Pulmonary artery endothelial cell (primary cell): ENCODE measurements at places on chromosomes 1 and 21. TPM values are rescaled to one million over a fixed set of nuclear protein-coding genes. Genes with fewer than 3 reads are reported as not detected.

GRCh38 chr1:190320952-190321351 is 156.7 kb downstream of the BRINP3 start:
- DNase-seq: no peak

PIGV gene
- 7.3 and 8.3 TPM in 2 replicates for total RNA-seq

CACNA1S gene
- not detected in 2 replicates for total RNA-seq

DNA sequence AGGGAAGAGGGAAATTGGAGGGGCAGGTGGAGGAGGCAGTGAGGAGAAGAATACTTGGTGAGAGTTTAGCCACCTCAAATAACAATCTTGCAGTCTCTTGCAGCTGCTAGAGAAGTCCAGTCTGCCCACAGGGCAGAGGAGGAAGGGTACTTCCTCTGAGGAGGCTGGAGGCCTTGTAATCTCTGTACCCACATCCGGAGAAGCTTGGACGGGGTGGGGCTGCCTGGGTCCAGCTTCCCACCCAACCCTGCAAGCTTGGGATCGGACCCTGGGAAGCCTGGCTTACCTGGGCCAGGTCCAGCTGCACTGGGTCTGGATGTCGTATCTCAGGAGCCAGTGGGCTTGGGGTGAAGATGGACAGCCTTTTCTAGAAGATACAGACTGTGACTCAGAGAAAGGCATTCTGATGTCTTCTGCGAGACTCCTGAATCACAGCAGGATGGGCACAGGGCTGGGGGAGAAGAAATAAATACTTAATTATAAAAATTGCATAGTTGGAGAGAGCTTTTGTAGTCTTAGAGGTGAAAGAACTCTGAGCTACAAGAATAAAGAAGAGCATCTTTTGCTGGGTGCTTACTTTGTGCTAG is 111.8 kb upstream of the JUN start:
- no peak for DNase-seq

OR2G3 gene
- total RNA-seq: not detected in 2 replicates

PLA2G2D gene
- not detected in 2 replicates for total RNA-seq

DNA sequence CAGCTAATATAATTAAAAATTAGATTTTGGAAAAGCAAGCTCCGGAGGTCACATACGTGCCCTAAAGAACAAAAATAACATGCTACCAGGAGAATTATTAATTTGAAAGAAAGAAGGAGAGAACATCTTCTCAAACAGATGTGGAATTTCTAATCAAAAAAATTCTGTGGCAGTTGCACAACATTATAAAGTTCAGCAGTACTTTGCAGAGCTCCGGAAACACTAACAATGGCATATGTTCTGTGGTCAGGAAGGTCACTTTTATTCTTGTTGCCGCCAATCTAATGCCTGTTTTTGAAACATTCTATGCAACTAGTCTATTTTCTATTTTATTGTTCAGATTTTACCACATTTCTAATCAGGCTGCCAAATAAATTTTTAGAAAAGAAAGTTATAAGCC is 186.8 kb downstream of the SMYD3 start:
- DNase-seq: peak; percentile 10

CELA2A gene
- total RNA-seq: not detected in 2 replicates

CSF3R gene
- total RNA-seq: not detected in 2 replicates

DNA sequence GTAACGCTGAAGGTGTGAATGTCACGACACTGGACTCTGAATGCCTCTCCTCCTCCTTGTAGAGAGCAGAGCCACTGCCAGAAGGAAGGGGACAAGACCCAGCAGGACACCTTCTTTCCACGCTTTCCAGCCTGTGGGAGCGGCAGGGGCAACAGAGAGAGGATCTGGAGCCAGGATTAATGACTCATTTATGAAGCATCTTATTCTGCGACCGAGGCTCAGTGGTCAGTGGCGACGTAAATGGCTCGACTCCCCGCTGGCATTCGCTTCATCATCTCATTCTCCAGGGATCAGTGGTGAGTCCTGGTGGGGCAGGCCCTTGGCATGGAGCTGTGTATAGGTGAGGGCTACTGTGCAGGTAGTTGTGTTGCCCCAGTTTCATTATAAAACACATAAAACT is 4.6 kb downstream of the SLC37A1 start:
- no peak for DNase-seq

CCDC185 gene
- total RNA-seq: not detected in 2 replicates

SLC30A1 gene
- total RNA-seq: 14.3 and 22.4 TPM in 2 replicates

DNA sequence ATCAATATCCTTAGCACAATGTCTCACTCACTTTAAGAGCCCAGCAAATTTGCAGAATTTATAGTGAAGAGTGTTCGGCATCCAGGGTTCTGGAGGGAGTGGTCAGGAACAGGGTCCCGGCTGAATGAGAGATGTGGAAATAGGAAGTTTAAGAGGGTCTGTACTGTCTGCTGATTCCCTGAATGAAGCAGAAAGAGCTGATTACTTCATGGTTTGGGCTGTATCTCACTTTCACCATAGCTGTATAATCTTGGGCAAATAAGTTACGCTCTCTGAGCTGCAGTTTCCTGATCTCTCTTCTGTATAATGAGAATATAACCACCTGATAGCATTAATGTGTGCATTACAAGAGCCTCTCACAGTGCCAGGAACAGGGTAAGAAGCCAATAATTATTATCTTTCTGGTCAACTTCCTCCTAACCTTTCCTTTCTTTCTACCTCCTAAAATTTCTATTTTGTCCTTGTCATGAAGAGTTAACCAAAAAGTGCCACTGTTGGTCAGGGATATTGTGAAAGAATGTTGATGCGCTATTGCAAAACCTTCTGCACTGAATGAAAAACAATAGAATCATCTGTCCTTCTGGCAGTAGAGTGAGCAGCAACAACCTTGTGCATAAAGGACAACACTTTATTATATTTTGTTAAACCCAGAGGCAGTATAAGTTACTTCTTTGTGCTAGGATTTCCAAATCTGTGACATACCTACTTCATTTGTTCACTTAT is 14.7 kb upstream of the PTGFR start:
- no peak for DNase-seq

DNA sequence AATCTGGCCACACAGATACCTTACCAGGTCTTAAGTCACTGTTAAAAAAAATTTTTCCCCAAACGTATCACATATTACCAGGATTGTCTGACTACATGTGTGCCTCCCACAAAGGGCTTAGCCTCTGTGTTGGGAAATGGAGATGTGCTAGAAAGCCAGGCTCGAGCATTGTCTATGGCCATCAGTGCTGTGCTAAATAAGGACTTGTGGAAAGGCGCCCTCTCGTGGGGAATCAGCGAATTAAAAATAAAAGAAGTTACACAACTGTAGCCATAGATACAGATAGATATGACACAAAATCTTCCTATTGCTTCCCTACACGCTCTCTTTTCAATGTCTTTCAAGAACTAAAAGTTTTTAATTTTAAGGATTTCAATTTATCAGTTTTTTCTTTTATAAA is 47.5 kb upstream of the CRNN start:
- peak; percentile 30 for DNase-seq

DNA sequence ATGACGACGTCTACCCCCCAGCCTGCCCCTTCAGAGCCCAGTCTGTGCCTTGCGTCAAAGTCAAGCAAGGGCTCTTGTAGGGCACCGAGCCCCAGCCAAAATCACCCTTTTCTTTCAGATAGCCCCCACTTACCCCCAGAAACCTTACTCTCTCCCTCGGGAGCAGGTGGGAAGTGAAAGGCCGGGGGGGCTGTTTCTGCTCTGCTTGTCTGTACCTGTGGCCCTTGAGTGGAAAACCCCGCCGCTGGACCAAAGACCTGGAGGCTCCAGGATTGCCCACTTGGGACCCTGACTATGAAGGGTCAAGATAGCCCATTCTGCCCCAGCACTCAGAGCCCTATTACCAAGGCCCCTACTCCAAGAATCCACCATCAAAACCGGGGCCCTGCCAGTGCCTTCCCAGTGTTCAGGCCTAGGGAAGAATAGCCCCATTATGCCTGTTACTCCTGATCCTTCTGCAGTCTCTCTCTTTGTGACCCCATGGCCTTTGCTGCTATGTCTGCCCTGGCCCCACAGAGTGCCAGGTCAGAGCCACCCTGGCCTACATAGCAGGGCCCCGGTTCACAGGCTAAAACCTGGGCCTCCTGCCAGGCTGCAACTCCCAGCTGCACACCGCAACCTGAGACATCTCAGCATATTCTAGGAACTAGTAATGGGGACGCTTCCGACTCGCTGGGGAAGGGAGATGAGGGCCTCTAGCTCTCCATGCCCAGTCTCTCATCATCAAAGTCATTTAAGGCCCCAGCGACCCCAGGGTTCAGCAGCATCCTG is 22.2 kb upstream of the HPDL start:
- DNase-seq: no peak
